ENCODE measurements at places on chromosomes 3 and 15.

GRCh38 chr15:89531796-89532537, 35.6 kb upstream of the RHCG start:
- no peak for DNase-seq

- DNase-seq, result no peak
These were observed 26.3 kb downstream of the GABRR3 start for GRCh38 chr3:98008855-98009254.

DNA sequence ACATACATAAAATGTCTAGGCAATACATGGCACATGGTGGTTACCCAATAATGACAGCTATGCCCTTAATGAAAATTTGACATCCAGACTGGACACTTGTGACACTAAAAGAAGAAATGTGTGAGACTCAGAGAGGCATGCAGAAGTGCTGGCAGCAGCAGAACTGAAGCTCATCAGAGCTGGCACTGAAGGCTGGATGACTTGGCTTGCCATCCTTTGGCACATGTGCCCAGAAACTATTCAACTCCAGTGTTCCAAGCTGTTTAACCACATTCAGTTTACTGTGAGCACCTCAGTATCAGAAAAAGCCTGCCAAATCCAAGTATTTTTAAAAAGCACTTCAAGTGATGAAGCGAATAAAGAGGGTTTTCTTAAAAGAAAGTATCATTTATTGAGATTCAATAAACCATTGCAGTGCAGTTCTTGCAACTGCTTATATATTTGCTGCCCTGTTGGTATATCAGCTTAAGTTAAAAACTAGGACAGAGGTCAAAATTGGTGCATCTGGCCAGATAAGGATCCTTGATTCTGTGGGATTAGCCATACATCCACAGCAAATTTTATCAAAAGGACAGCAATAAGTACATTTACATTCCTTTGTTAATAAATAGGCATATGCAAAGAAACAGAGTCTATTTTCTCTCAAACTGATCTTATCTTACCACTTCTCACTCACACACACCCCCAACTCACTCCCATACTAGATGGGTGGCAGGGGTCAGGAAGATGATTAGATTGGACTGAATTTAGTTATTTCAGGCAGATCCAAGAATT, 15.8 kb downstream of the IGSF11 start:
- no peak for DNase-seq

- DNase-seq, result no peak
These were observed 5.6 kb upstream of the ISLR start for GRCh38 chr15:74167891-74168331.

GRCh38 chr3:16033889-16034687, 140.4 kb upstream of the GALNT15 start:
- DNase-seq, result no peak

- DNase-seq, result no peak
These were observed 37.1 kb downstream of the ZNF106 start for GRCh38 chr15:42453826-42454225.

DNA sequence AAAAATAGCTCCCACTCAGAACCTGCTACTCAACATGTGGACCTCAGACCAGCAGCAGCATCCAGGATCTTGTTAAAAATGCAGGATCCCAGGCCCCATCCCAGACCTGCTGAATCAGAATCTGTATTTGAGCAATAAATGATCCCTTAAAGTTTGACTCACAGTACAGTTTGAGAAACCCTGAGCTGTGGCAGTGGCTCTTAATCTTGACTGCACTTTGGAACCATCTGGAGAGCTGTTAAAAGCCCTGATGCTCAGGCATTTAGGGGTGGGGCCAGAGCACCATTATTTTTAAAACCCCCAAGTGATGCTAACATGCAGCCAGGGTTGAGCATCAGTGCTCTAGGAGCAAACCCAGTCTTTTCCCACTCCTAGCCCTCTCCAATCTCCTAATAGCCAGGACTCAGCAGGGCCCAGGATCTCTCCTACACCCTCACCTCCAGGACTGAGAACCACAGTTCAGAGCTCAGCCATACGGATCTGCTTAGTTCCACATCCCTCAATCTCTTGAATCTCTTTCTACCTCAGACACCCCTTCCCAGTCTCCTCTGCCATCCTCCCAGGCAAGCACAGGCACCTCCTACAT, 10.2 kb downstream of the RFTN1 start:
- DNase-seq, result no peak

DNA sequence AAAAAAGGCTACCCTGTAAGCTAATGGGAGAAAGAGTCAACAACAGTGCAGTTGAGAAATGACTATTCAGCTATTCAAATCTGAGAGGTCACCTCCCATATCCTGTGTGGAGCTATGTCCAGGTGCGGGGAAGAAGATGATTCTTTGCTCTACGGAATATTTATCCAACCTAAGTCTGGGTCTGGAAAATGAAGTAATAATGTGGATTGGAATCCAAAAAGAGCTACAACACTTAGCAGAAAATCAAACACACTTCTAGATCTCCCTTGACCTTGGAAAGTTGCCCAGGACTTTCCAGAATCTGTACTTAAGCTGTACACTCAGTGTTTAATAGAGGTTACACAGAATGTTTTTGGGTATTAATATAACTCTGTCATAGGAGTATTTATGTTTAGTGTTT, 251.9 kb downstream of the NAALADL2 start:
- no peak for DNase-seq

GRCh38 chr3:126982471-126983175, at the start of gene PLXNA1:
PLXNA1 (plus strand) TSS chr3:126983115; CDS start chr3:126988594, 5,479 bp downstream.
- peak; percentile 91 for DNase-seq

DNA sequence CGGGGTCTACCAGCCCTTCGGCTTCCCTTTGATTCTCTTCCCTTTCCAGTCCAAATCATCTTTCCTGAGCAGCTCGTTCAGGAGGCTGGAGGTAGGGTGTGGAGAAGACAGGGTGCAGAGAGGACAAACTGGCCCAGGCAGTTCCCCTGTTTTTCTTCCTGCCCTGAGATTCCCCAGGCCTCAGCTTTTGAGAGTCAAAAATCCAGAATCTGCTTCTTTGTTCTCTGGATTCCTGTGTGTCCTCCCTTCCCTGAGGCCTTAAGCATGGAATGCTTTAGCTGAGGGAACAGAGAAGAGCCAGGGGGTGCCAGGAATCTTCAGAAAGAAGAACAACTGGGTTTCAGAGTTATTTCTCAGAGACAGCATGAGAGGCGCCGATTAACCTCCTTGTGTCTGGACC, 26.7 kb upstream of the LRTM1 start:
- DNase-seq, result no peak

- DNase-seq, result no peak
These were observed 115.8 kb downstream of the GABRG3 start for GRCh38 chr15:27086805-27087204.

GRCh38 chr3:184511741-184512140, 49.8 kb upstream of the EPHB3 start:
- DNase-seq, result no peak

DNA sequence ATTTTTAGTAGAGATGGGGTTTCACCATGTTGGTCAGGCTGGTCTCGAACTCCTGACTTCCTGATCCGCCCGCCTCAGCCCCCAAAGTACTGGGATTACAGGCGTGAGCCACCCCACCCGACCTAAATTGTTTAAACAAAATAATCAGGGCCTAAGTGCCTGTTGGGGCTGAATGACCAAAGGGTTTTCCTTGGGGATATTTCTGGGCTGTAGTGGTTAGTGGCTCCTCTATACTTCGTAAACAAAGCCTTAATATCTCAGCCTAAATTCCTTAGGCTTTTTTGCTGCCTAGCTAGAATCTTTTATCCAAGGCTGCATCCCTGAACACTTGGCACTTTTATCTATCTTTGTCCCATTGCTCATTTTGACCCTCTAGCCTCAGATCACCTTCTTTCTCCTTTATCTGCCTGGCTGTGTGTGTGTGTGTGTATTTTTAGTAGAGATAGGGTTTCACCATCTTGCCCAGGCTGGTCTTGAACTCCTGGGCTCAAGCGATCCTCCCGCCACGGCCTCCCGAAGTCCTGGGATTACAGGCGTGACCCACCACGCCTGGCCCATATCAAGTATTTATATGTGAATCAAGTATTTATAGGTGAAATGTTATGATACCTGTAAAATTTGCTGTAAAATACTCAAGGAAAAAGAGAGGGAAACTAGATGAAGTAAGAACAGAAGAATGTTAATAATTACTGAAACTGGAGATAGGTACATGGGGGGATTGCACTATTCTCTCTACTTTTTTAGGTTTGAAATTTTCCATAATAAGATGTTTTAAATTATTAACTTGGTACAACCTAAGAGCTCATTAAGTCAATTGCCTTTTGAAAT, 1.8 kb downstream of the NUSAP1 start:
- no peak for DNase-seq

DNA sequence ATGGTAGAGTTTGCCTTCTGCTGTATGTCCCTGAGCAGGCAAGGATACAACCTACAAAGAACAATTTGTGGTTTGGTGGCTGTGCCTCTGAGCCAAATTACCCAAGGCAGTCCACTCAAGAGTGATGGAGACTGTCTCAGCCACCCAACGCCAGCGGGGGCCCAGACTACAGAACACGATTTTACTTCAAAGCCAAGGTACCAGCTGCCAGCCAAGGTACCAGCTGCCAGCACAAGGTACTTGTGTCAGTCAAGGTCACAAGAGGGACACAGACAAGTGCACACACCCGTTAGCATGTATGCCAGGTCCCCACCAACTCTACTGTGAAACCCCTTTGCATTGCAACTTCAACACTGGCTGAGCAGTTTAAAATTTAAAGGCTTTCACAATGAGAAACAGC, 23.5 kb downstream of the COLQ start:
- DNase-seq, result no peak

GRCh38 chr3:127320529-127321121, 32.8 kb upstream of the PRR20G start:
- DNase-seq, result no peak

DNA sequence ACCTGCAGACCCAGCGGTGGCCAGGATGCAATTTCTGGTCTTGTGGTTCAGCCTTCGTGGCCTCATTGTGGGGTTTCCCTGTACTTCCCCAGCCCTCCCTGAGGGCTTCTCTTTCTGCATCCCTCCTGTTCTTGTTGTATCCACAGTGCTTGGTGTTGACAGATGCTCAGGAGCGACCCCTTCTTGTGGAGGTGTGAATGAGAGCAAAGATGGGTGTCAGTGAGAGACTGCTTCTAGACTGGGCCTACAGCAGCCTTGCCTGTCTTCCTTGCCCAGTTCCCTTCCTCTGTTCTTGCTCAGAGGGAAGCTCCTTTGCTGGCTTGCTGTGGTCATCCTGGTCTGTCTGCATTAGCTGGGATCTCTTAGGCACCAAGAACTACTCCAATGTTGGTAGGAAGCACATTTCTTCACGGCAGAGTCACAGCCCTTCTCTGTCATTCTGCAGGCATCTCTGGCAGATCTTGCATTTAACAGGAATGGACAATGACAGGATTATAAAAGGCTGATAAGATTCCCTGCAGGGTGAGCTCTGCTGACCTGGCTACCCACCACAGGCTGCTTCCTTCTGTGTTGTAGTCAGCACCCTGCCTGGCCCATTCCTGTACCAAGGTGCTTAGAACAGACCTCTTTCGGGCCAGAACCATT, 317.8 kb upstream of the C2CD4B start:
- DNase-seq, result no peak

DNA sequence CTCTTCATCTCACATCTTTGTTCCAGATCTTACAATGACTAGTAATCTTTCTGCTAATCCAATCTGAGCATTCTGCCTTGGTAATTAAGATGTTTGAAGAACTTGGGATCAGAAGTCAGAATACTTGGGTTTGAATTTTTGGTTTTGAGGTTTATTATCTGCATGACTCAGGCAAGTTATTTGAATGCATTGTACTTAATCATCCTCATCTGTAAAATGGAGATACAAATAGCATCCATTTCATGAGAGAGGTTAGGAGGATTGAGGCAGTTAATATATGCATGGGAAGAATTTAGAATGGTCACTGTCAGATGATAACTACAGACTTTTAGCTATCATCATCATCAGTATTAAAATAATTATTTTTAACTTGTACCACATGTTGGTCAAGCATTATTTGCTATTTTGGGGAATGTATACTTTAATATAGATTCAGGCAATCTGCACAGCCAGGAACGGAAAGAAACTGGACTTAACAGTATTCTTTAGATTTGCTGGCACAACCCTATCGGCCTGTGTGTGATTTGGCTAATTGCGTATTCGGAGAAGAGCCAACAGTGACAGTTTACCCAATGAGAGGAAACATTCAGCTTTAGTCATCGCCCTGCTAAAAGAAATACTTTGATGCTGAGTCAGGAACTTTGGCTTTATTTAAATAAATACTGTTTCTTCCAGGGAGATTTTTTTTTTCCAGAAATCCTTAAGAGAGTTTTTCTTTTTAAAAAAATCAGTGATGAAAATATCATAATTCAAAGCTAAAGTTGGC, 600.0 kb downstream of the ROBO1 start:
- DNase-seq, result no peak

Measured in heart left ventricle (tissue), 16 donors.